ENCODE measurements at places on chromosomes 11 and 22.

- DNase-seq: no peak
These were observed 309.3 kb downstream of the CASP12 start for GRCh38 chr11:104588970-104589369.

- DNase-seq: no peak
These were observed 12.2 kb downstream of the ALKBH3 start for GRCh38 chr11:43892851-43893250.

- no peak for DNase-seq
These were observed 1.1 kb downstream of the NLRP6 start for GRCh38 chr11:279040-279965.

DNA sequence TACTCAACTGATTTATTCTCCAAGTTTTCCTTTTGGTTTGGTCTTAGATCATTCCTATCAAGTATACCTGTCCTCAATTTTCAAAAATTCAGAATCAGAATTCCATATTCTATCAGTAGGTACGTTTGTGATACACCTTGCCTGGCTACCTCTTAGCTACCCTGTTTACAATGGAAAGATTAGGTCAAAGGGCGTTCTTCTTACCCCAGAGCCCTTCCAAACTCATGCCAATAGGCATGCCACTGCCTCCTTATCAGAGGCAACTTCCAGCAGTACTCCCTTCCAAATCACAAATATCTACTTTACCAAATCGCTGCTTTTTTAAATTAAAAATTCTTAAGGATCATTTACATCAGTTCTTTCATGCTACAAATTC is 1.0 kb downstream of the PATL1 start:
- DNase-seq: no peak

DNA sequence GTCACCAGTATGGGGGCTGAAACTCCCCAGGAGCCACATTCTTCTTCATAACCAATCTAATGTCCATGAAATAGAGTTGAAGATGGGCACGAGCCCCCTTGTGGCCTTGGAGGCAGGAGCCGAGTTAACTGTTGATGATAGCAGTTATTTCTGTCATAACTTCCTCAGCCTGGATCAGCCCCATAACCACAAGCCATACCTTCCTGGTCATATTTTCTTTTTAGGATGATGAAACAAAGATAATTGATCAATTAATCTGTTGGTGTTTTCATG is 65.0 kb upstream of the TTC12 start:
- no peak for DNase-seq

GRCh38 chr22:37229805-37230672 is 14.0 kb downstream of the RAC2 start:
- no peak for DNase-seq

- no peak for DNase-seq
These were observed 53.1 kb upstream of the CEP295 start for GRCh38 chr11:93608364-93608763.

- no peak for DNase-seq
These were observed 24.0 kb downstream of the TSPAN18 start for GRCh38 chr11:44750551-44751465.

- no peak for DNase-seq
These were observed 26.5 kb downstream of the ABTB2 start for GRCh38 chr11:34331329-34331728.

GRCh38 chr11:104967534-104968354 is 630 bp downstream of the CASP4 start:
- DNase-seq: peak; percentile 18

GRCh38 chr11:4430051-4430450 is 19.0 kb upstream of the OR52K2 start:
- DNase-seq: no peak

GRCh38 chr11:69468911-69469885 is 12.3 kb upstream of the LINC01488 start:
- no peak for DNase-seq

DNA sequence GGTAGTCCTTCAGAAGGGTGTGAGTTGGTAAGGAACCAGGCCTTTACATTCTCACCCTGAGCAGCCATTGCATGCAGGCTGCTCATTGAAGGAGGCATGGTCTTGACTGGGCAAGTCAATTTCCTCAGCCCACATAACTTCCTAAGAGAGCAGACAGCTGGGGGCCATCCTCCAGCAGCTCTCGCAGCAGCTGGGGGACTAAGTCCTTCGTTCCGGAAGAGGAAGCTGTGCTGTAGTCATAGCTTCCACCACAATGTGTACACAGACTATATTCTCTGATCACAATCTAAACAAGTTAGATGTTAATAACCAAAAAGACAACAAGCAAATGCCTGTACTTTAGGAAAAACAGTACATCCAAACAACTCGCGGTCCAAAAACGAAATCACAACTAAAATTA is 30.1 kb upstream of the MPPED1 start:
- DNase-seq: no peak

DNA sequence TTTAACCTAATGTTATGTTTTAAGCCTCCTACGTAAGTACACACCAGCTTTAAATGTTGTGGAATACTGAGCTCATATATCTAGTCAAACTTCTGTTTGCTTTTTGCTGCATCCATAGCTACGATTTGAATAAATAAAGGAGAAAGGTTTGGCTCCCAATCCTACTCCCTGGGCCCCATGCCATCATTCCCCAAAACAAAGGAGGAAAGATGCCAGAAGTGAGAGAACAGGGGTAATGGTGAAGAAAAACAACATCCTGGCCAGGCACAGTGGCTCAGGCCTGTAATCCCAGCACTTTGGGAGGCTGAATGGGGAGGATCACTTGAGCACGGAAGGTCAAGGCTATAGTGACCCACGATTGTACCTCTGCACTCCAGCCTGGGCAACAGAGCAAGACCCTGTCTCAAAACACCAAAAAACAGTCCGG is 26.5 kb downstream of the SCGB1A1 start:
- peak; percentile 83 for DNase-seq

GRCh38 chr11:10381736-10382135 is 73.3 kb upstream of the AMPD3 start:
- DNase-seq: no peak

GRCh38 chr22:43126501-43127165 is 16.1 kb downstream of the BIK start:
- DNase-seq: no peak

- no peak for DNase-seq
These were observed 144.0 kb downstream of the FBXO7 start for GRCh38 chr22:32618441-32619140.

- no peak for DNase-seq
These were observed at the start of gene KLHL22 for GRCh38 chr22:20494978-20495860. KLHL22 (minus strand) TSS chr22:20495795; CDS start chr22:20489211, 6,584 bp downstream.

DNA sequence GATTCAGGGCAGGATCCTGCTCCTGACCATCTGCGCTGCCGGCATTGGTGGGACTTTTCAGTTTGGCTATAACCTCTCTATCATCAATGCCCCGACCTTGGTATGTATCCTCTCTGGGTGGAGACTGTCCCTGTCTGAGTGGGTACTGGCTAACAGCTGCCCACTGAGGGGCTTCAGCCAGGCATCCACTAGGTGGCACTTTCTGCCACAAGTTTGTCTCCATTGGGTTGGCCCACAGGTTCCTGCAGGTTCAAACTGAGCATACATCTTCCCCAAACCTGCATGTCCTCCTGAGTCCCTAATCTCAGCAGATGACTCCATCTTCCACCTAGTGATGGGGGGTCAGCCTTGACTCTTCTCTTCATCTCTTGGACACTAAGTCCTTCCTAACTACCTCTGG is 4.4 kb downstream of the SLC2A11 start:
- no peak for DNase-seq

GRCh38 chr11:64081745-64082442 is 46.2 kb downstream of the FLRT1 start:
- DNase-seq: no peak

GRCh38 chr11:64809781-64810241 is 540 bp downstream of the MEN1 start:
- peak; percentile 31 for DNase-seq

- DNase-seq: no peak
These were observed 1497.7 kb downstream of the TBC1D22A start for GRCh38 chr22:48259991-48260670.

DNA sequence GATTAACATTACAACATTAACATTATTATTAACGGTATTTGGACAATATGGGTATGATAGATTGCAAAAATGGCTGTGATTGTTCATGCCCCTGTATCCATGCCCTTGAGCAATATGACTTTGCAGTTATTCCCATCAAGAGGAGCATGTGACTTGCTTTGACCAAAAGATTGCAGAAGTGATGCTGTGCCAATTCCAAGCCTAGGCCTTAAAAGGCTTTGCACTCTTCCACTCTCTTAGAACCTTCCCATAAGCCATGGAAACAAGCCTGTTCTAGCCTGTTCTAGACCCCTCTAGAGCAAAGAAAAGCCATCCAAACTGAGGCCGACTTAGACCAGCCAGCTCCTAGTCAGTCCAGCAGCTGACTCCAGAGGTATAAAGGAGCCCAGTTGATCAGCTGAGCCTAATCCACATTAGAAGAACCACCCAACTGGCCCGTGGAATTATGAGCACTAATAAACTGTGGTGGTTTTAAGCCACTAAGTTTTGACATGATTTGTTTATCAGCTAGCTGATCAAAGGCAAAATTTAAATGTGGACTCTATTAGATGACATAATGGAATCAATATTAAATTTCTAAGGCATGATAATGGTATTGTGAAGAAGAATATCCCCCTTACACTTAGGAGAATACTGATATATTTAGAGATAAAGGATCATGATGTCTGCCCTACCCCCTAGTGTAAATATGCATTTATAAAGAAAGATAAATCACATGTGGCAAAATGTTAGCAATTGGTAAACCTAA is 28.6 kb downstream of the RAB30 start:
- no peak for DNase-seq

GRCh38 chr11:96134602-96135001 is 208.4 kb downstream of the MAML2 start:
- no peak for DNase-seq

GRCh38 chr11:81036168-81036870 is 1595.5 kb upstream of the TENM4 start:
- DNase-seq: no peak

DNA sequence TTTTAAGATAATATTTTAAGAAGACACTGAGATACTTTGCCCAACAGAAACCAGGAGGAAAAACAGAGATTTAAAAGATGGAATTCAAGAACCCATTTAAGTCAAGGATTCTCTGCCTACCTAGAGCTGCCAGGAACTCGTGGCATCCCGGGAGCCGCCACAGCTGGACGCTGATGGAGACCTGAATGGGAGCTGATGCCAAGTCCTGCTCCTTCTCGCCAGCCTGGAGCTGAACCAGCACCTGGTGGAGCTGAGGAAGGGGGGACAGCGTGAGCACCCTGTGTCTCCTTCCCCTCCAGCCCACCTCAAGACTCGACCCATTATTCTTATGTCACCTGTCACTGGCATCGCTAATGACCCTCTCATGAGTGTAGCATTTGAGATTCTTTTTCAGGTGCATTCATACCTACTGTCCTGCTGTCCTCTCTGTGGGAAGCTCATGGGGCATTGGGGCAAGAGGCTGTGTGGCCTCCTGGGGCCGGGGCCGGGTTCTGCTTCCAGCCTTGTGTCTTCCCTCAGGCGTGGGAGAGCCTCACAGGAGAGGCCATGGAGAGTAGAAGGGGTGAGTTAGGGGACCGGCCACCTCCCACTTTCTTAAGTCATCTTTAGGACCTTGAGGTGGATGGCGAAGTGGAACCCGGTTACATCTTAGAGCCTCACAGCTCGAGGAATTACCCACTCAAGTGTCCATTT is 70.8 kb upstream of the PITPNB start:
- no peak for DNase-seq

DNA sequence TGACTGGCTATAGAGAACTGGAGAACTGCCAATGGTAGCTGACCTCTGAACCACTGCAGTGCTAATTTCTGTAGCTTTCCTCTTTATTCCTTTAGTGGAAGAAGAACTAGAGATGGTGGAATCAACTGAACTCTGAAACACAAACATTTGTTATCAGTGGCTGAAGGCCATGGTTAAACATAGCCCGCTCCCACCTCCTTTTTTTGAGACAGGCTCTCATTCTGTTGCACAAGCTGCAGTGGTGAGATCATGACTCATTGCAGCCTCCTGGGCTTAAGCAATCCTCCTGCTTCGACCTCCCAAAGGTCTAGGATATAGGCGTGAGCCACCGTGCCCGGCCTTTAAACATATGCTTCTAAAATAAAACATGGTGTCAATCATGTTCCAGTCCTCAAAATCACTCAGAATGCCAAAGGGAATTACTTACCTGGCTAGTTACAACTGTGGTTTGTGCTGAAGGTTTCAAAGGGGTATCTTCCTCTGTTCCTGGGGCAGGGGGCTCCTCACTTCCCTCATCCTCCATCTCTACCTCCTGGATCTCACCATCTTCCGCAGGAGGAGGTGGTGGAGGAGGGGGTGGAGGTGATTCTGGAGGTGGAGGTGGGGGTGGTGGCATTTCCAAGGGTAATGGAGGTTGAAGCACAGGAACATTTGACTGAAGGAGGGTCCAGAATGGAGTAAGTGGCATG is 9.0 kb upstream of the AGBL2 start:
- no peak for DNase-seq

- DNase-seq: no peak
These were observed 8.6 kb downstream of the TBCEL start for GRCh38 chr11:121032546-121032945.

- no peak for DNase-seq
These were observed 29.9 kb downstream of the ANKRD42 start for GRCh38 chr11:83223457-83223856.

- DNase-seq: no peak
These were observed 90.3 kb upstream of the RTL6 start for GRCh38 chr22:44588348-44588747.

DNA sequence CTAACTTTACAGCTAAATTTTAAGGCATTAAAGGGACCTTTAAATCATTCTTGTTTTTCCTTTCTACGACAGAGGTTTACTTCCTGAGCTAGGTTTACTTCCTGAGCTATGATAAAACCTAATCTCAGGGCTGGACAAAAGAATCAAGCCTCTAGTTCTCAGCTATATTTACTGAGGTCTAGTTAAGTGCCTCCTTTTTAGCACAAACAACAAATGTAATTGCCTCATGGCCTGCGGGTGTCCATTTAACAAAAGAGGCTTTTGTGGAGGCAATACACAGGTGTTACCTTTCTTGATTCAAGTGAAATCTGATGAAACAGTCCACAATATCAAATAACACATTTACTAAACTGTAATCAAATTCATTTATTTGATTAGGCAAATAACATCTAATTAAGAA is 67.3 kb downstream of the IMMP1L start:
- DNase-seq: no peak

Data from hindlimb muscle (tissue), 1 donor.